ENCODE measurements at places on chromosomes 5 and 9. TPM values are rescaled to one million over a fixed set of nuclear protein-coding genes. Genes with fewer than 3 reads are reported as not detected.

Gene GPBP1
- total RNA-seq: 36.7 TPM

Gene IL9
- not detected for total RNA-seq

Gene SLC22A5
- total RNA-seq: 129 TPM

GRCh38 chr5:116320486-116320885 is 235.7 kb downstream of the COMMD10 start:
- no peak for DNase-seq

- no peak for DNase-seq
These were observed 43.5 kb upstream of the ANKDD1B start for GRCh38 chr5:75567710-75568109.

- no peak for DNase-seq
These were observed 76.7 kb upstream of the IFNE start for GRCh38 chr9:21558615-21559401.

Measured in transverse colon (tissue), 4 donors.